ENCODE measurements at places on chromosomes 1 and 21. TPM values are rescaled to one million over a fixed set of nuclear protein-coding genes. Genes with fewer than 3 reads are reported as not detected.

The C8A gene
- total RNA-seq = not detected

The IFT25 gene
- 18.8 TPM for total RNA-seq

The TSNAX gene
- total RNA-seq = 28.2 TPM

The PRAMEF27 gene
- total RNA-seq = not detected

The KCNJ15 gene
- total RNA-seq = 6.0 TPM

The LRRC8C gene
- total RNA-seq = 39.8 TPM

The SLC45A1 gene
- 1.9 TPM for total RNA-seq

Measured in placental pericyte (primary cell).